GDM1 (cell line): ENCODE measurements at places on chromosomes 7 and 10.
A peak's percentile ranks its signal among the peaks of the same experiment; 100 is the strongest.

- DNase-seq: no peak
Measured at GRCh38 chr7:43117861-43118260, 5.4 kb downstream of the HECW1 start.

DNA sequence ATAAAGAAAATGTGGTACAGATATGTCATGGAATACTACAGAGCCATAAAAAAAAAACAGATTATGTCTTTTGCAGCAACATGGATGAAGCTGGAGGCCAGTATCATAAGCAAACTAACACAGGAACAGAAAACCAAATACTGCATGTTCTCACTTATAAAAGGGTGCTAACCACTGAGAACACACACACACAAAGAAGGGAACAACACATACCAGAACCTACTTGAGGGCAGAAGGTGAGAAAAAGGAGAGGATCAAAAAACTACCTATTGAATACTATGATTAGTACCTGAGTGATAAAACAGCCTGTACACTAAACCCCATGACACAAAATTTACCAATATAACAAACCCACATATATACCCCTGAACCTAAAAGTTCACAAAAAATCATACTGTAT, 144.6 kb downstream of the TPK1 start:
- no peak for DNase-seq

DNA sequence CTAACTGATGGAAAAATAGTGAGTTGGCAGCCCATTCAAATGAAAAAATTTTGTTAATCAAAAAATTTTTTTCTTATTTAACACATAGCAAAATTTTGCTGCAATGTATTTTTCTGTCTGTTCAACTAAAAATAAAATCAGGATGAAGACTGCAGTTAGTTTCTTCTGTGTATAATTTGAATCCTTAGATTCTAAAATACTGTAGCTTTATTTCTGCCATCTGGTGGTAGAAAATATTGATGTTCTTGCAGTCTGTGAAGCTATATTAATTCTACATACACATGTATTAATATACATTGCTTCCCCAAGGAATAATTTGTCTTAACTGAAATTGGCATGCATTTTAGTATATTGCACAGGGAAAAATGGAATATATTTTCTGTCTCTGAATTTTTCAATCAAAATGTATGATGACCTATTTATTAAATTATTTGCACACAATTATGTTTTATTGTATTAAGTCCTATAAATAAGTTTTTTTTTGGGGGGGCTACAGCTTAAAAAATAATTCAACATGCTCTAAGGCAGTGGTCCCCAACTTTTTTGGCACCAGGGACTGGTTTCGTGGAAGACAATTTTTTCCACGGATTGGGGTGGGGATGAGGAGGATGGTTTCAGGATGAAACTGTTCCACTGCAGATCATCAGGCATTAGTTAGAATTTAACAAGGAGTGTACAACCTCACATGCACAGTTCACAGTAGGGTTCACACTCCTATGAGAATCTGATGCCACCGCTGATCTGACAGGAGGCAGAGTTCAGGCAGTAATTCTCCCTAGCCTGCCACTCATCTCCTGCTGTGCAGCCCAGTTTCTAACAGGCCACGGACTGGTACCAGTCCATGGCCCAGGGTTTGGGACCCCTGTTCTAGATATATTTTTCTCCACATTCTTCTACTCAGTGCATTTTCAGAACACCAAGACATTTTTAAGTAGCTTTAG, 119.4 kb downstream of the GNAT3 start:
- peak; percentile 2 for DNase-seq

DNA sequence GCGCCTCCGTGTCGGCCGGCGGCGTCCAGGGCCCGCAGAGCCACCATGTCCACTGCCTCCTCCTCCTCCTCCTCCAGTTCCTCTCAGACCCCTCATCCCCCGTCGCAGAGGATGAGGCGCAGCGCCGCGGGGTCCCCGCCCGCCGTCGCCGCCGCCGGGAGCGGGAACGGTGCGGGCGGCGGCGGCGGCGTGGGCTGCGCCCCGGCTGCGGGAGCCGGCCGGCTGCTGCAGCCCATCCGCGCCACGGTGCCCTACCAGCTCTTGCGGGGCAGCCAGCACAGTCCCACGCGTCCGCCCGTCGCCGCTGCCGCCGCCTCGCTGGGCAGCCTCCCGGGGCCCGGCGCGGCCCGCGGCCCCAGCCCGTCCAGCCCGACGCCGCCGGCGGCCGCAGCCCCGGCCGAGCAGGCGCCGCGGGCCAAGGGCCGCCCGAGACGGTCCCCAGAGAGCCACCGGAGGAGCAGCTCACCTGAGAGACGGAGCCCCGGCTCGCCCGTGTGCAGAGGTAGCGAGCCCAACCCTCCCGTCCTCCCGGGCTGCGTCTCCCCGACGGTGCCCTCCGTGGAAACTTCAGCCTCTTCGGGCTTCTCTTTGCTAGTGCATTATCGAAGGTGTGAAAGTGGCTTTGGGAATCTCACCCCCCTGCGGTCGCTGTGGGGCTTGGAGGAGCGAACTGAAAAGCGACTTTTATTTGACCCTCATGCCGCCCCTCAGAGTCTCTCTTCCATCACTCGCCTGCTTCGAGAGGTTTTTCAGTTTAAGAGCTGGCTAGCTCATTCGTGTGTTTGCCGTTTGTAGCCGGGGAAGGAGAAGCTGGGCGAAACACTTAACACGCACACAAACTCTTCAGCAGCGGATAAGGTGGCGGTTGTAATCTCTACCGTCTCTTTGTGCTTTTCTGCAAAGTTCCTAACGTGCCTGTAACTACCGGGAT, 975 bp downstream of the GLCCI1 start:
- no peak for DNase-seq

DNA sequence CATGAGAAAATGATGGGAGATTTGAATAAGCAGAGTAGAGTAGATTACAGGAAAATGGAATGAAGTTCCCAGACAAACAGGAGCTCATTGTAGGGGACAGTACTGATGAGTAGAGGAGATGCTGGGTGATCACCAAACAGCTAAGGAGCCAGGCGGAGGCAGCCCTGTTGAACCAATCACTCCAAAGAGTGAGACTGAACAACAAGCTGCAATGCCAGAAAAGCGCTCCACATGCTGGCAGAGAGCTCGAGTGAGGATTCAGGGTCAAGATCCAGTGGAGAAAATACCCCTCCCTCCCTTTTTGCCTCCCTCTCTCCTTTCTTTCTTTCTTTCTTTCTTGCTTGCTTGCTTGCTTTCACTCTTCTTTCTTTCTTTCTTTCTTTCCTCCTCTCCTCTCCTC, 133.3 kb downstream of the PFKFB3 start:
- DNase-seq: no peak

DNA sequence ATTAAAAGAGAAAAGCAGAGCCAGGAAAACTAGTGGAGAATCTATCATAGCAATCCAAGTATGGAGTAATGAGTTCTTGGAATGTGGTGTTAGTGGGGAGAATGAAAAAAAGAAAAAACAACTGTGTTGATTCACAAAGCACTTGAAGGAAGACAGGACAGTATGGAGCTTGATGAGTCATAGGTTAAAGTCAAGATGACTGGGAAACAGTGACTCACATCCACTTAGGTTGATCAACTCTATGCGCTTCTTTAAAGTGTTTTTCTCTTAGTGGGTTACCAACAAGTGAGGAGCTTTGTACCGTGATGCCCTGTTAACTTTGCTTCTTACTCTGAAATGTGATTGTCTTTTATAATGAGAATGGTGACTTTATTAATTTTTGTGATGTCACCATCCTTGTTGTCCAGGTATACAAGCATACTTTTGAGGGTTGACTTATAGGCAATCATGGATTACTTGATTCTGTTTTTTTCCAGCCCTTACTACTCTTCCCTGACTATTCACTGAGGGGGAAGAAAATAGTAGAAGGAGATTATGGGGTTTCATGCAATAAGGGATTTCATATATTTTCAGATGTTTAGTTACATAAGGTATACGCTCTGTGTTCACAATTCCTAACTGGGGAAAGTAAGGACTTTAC, 32.1 kb upstream of the MDFIC start:
- DNase-seq: peak; percentile 1

DNA sequence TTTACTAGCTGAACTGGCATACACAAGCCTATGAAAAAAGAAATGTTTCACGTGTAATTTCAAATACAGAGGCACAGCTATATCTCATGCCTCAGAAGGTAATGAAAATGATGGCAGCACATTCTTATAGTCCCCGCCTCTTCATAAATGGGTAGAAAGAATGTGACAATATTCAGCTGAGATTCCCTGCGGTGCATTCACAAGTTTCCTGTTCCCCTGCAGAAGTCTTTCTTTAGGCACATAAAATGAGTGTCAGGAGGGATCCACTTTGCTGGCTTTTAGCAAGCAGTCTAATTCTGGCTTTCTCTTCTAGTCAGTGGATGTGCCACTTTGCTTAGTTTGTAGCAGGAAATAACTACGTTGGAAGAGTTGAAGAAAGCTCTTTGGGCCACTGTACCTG, 56.1 kb downstream of the DGKB start:
- DNase-seq: no peak

DNA sequence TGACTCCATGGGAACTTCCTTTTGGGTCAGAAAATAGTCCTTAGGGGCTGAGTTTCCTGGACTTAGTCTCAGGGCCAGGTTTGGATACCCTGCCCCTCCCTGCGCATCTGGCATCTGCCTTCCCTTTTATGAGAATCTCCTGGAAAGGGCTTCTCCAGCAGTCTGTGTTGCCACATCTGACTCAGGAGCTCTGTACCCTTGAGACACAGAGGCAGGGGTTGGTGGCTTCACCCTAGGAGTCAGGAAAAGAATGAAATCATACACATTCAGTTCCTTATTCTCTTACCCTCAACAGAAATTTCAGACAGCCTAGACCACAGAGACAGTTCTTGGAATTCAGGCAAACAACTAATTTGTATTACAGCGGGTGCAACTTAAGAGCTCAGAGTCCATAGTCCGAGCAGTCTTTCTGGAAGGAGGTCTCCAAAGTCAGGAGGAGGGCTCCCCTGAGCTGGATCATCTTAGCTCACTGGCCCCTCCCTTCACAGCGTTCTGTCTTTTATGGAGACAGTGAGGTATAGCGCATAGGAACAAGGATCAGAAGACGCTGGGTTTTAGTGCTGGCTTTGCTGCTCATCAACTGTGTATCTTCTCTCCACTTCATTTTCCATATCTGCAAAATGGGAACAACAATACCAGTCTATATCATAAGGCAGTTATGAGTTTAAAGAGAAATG, 3.0 kb upstream of the PLAU start:
- peak; percentile 45 for DNase-seq

DNA sequence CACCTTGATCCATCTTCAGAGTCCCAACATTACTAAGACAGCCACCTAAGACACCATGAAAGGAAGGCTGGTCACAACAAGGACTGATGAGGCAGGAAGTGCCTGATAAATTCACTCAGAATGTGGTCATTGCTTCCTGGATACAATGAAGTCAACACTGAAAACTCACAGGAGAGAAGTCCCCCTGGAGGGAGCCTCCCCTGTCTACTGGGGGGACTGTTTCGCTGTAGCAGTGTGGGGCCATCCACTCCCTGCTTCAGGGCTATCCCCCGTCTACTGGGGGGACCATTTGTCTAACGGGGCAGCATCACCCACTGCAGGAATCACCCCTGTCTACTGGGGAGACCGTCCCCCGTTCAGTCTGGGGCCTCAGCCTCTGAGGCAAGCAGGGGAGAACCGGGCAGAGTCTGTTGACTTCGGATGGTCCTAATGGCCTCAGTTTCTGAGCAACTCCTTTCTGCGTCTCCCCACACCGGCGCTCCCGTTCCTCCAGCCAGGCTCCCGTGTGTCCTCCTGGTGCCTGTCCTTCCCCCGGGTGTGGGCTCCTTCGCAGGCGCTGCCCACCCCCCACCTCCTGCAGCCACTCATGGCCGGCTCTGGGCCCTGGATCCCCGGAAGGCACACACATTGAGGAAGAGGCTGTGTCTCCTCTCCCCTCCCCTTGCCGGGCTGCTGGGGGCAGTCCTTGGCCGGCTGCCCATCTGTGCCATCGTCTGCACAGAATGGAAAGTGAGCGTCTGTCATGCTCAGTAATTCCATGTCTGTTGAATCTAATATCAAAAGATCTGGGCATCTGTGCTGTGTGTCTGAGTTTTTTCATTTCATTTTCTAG, 59.9 kb upstream of the DNAJB6 start:
- DNase-seq: no peak

GRCh38 chr7:94313926-94314325, 80.8 kb upstream of the COL1A2 start:
- no peak for DNase-seq

DNA sequence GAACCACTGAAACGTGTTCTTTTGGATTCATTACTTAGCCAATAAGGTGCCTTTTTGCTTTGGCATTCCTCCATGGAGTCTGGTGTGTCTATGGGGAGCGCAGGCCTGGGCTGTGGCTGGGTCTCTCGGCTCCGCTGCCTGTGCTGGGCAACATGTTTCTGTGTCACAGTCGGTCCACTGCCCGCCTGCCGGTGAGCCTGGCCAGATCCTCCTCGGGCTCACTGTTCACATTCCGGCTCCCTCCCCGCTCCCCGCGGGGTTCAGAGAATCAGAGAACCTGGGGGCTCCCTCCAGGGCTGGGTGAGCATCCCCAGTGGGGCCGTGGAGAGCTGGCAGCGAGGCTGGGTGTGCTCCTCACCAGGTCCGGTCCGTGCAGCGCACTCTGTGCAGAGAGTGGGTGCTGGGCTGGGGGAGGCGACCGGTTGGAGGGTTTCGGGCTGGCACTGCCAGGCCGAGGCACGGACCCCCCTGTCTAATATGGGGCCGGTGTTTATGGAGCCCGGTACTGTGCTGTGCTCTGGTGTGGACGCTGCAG, 70.4 kb downstream of the INPP5A start:
- no peak for DNase-seq

GRCh38 chr10:92756201-92757065, 66.7 kb downstream of the HHEX start:
- peak; percentile 74 for DNase-seq

DNA sequence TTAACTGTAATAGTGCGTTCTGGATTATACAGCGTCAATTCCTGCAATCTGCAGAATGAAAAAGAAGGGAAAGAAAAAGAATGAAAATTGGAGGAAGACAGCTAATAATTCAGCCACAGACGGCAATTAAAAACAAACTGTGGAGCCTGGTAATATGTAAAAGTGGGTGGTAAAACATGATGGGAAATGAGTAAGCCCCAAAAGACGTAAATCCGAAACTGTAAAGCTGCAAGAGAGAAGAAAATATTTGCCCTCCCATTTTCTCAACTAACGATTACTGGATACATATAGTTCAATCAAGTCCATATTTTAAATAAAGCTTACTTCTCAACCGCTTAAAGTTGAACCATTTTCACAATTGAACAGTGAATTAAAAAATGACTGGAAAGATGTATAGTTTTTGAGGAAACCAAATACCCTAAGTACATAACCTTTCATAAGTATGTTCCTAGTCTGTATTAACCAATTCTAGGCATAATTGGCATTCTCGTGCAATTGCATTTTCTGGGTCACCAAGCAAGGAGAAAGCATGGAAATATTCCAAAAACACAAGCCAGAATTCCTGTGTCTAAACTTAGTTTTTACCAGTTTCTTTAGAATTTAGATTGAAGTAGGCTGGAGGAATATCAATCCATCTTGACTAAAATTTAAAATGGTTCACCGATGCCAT, 44.8 kb downstream of the MALSU1 start:
- no peak for DNase-seq

DNA sequence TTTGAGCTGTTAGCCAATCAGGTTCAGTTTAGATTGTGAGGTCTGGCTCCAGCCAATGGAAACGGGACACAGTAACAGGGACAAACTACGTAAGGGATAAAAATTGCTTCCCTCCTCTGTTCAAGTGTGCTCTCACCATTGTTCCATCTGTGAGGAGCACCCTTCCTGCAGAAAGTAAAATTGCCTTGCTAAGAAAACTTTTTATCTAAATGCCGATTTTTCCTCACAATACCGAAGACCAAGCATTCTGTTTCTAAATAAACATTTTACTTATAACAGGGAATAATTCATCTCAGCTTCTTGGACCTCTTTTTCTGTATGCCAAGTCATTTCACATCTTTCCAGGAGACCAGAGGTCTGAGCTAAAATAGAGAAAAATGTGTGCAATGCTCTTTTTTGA, 59.6 kb upstream of the ZRANB1 start:
- DNase-seq: no peak

GRCh38 chr10:20984662-20985061, 87.6 kb upstream of the NEBL start:
- no peak for DNase-seq
